CD4-positive, alpha-beta T cell treated with Interleukin-15 for 4 hours (primary cell): ENCODE measurements at places on chromosomes 16 and 17.

- no peak for DNase-seq
Observed at GRCh38 chr17:81418710-81419318, 23.6 kb downstream of the BAHCC1 start.

GRCh38 chr17:78538033-78538776 is 39.0 kb downstream of the DNAH17 start:
- no peak for DNase-seq

- DNase-seq, result no peak
Observed at GRCh38 chr17:10984220-10984619, 146.3 kb upstream of the PIRT start.

- no peak for DNase-seq
Observed at GRCh38 chr17:36057911-36058310, 6.2 kb upstream of the CCL18 start.

DNA sequence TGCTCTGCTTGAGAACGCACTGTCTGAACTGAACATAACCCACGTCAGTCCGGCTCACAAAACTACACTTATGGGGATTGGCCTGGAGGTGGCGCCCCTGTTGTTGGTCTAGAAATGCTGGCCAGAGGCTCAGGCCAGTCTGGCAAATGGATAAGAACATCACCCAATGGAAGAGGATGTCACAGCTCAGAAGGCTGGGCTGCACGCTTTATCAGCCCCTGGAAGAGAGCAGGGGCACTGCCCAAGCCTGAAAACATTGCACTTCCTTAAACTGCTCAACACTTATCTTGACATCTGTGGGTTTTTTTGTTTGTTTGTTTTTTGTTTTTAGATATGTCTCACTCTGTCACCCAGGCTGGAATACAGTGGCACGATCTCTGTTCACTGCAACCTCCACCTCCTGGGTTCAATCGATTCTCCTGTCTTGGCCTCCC is 24.8 kb upstream of the BPTF start:
- DNase-seq, result peak; percentile 56

- no peak for DNase-seq
Observed at GRCh38 chr16:87201790-87202189, 115.4 kb downstream of the C16orf95 start.

- DNase-seq, result no peak
Observed at GRCh38 chr17:5485270-5486205, at the start of gene DERL2. Gene DERL2 (minus strand): TSS chr17:5486178. CDS start chr17:5486161, 17 bp downstream.

DNA sequence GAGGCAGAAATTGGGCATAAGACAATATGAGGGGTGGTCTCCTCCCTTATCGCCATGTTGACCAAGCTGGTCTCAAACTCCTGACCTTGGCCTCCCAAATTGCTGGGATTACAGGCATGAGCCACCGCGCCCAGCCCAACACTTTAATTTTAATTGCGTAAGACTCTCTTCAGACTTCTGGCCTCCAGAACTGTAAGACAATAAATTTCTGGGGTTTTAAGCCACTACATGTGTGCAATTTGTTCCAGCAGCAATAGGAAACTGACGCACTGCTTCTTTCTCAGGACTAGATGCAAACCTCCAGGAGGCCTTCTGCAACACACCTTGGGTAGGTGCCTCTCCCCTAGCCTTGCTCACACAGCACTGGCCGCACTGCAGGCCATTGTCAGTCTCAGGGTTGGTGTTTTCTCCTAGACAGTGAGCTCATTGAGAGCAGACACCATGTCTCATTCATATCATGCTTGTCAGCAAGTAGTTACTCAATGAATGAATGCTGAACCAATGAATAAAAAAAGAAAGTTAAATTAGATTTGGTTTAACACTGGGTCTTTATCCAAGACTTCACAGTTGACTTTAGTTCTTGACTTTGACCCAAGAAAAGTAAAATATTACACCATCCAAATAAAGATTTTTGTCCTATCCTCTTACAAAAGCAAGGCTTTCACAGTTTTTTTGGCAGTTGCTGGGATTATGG is 5.5 kb upstream of the ACSF2 start:
- DNase-seq, result no peak

DNA sequence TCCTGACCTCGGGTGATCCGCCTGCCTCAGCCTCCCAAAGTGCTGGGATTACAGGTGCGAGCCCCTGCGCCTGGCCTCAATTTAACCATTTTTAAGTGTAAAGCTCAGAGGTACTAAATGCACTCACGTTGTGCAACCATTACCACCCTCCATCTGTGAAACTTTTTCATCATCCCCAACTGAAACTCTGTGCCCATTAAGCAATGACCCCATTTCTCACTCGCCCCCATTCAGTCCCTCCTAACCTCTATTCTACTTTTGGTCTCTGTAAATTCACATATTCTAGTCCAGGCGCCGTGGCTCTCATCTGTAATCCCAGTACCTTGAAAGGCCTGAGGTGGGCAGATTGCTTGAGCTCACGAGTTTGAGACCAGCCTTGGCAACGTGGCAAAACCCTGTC is 8.3 kb upstream of the SPNS3 start:
- no peak for DNase-seq

- peak; percentile 68 for DNase-seq
Observed at GRCh38 chr17:63881935-63882601, at the start of gene GH2. Gene GH2 (minus strand): TSS chr17:63881944. CDS start chr17:63881801, 143 bp downstream.

DNA sequence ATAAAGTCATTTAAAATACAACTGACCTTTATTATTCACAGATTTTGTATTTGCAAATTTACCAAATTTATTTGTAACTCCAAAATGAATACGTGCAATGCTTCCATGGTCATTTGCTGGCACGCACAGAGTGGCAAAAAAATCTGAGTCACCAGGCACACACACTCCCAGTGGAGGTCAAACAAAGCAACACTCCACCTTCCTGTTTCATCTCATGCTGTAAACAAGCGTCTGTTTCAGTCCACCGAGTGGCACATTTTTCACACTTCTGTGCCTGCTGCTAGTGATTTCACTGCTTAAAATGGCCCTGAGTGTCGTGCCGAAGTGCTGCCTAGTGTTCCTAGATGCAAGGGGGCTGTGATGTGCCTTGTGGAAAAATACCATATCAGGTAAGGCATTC is 17.8 kb upstream of the ITGAE start:
- DNase-seq, result no peak

GRCh38 chr17:31310886-31311285 is 3.0 kb downstream of the EVI2B start:
- peak; percentile 26 for DNase-seq

DNA sequence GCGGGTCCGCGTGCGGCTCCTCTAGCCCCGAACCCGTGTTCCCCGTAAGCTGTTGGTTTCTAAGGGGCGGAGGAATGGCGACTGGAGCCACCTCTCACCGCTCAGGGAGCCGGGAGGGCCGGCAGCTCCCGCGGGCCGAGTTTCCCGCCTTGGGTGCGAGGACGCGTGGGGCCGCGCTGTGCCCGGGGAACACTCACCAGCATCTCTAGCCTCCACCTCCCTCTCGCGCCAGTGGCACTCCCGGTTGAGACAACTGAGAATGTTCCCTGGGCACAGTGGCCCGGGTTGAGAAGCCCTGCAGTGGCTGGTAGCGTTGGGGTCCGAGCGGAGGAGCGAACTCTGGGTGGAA is 560 bp downstream of the TELO2 start:
- DNase-seq, result no peak

DNA sequence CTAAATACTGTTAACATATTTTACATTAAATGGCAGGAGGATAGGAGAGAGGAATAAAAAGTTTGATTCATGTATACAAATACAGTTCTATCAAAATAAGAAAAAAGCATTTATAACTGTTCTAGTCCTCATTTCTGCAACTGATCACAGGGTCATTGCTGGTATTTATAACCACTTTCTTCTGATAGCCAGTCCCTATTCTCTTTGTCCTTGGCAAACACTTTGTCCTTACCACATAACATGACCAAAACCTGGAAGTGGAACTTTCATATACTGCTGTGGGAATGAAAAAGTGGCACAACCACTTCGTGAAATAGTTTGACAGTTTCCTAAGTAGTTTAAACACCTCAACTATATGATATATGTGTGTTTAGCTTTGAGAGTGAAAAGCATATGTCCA is 83.3 kb downstream of the CDRT15 start:
- no peak for DNase-seq

DNA sequence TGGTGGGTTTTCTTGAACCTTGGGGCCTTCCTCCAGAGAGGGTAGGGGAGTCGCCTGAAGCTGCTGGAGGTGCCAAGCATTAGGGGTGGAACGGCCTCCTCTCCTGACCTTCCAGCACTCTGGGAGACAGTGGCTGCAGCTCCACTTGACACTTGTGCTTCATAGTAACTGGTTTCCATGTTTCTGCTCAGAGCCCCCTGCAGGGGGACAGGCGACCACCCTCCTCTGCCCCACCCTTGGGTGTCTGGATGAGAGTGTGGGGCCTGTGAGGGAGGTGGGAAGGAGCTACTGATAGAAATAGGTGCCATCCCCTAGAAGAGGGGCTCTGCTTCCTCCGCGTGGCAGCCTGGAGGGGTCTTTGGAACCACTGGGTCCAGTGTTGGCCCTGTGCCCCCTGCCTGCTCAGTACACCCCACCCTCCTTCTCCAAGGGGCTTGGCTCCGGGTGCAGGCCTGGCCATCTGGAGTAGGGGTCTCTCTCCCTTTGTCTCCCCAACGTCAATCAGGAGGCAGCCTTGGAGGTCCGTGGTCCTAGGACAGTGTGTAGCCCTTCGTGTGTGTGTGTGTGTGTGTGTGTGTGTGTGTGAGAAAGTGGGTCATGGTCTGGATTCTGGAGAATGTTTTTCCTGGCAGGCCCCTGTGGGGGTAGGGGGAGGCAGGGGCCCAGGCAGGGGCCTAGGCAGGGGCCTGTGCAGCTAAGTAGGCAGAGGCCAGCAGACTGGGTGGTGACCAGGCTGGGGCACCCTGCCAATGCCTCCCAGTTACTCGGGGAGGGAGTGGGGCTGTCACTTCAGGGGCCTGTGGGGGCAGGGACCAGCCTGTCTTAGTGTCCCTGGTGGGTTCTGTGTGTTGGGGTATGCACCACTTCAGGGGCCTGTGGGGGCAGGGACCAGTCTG is 4.9 kb downstream of the LASP1 start:
- no peak for DNase-seq

DNA sequence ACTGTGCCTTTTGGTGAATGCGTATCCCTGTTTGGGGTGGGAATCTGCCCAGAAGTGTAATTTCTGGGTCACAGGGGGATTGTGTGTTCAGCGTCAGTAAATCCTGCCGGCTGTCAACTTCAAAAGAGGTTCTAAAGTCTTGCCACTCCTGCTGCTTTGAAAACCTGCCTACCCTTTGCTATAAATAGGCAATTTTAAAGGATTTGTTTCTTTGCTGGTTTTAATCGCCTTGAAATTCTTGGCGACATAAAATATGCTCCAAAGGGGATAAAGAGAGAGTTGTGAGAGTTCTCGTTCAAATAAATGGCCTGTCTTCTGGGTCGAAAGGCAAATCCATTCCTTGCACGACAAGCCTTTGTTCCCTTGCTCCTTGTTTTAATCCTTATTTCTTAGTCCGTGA is 143.4 kb downstream of the IRF8 start:
- no peak for DNase-seq

GRCh38 chr16:86052115-86052670 is 153.2 kb downstream of the IRF8 start:
- no peak for DNase-seq

GRCh38 chr17:40348562-40349476 is 15.7 kb downstream of the GJD3 start:
- DNase-seq, result no peak

DNA sequence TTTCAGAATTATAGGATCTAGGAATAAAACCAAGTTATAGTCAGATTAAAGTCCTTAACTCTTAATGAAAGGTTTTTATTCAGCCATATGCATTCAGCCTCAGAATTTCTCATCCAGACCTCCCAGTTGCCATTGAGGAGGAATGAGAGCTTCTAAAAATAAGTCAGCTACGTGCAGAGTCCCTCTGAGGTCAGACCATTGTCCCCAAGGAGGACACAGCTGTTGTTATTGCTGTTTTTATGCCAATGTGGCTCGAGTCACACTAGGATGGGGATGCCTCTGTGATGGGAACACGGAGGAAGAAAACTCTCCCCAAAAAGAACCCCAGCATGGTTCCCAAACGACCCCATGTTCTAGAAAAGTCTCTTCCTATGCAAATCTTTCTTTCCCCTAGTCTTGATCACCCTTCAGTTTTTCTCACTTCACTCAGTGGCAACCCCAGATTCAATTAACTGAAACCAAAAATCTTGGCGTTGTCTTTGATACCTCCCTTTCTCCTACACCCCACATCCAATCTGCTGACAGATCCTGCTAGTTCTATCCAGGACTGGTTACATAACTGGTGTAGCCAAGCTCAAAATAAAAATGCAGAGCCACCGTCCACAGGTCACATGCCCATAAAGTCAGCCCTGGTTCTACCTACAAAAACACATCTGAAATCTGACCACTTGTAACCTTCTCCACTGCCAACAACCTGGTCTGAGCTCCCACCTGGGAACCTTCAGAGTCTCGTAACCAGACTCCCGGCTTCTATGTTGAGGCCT is 138.2 kb upstream of the ERCC4 start:
- no peak for DNase-seq

DNA sequence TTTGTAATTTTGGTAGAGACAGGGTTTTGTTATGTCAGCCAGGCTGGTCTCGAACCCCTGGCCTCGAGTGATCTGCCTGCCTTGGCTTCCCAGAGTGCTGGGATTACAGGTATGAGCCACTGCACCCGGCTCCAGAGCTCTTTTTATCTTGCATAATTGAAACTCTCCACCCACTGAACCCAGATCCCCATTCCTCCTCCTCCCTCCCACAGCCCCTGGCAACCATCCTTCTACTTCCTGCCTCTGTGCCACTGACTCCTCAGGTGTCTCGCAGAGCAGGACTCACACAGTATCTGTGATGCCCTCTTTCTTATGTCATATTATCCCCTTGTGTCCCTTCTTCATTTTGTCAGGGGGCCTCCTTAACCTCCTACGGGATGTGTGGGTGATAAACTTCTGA is 340.7 kb downstream of the SLC39A11 start:
- DNase-seq, result no peak

DNA sequence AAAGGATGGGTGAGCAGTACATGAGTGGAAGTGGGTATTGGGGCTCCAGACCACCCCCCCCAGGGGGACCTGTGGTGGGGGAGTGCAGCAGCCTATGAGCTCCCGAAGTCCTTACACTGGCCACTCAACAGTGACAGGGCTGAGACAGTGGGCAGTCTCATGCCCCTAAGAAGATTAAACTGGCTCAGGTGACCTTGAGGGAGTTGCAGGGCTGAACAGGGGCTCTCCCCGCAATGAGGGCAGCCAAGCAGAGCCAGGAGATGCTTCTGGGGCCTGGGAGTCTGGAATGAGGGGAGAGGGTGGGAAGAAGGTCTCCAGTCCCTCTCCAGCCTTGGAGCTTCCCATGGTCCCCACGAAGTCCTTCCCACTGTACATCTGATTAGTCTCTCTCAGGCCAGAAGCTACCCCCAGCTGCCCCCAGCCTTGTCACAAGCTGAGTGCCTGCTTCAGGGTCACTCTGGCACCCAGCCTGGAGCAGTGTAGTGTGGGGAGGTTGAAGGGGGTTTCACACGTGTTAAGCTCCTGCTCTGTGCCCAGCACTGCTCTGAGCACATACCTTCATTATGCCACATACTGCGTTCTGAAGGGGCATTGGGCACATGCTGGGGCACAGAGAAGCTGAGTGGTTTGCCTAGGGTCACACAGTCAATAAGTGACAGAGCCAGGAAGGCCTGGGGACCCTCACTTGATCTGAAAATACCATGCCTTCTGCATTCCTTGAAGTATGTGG is 1.0 kb upstream of the CDH16 start:
- no peak for DNase-seq
